ENCODE measurements at places on chromosomes 11 and 22.

GRCh38 chr11:40877256-40877655 is 582.2 kb downstream of the LRRC4C start:
- no peaks in the 10 kb centered on the region for H3K4me1 ChIP-seq

GRCh38 chr11:16817351-16817750 is 78.9 kb downstream of the C11orf58 start:
- no peak for DNase-seq
- peaks cover 18% of the 10 kb centered on the region for H3K4me1 ChIP-seq
- H3K36me3 ChIP-seq: peaks cover 13% of the 10 kb centered on the region
- no peaks in the 10 kb centered on the region for H3K27me3 ChIP-seq

- H3K4me3 ChIP-seq: no peak overlapping the region
- no peaks in the 10 kb centered on the region for H3K27me3 ChIP-seq
- H3K27ac ChIP-seq: peak overlapping the region; percentile 93
- no peaks in the 10 kb centered on the region for H3K36me3 ChIP-seq
- peaks cover 86% of the 10 kb centered on the region for H3K4me1 ChIP-seq
Measured at GRCh38 chr11:96162816-96163499, 180.0 kb downstream of the MAML2 start.

- DNase-seq: no peak
- H3K36me3 ChIP-seq: peaks cover 3% of the 10 kb centered on the region
- no peak overlapping the region for H3K4me3 ChIP-seq
- no peak overlapping the region for H3K27ac ChIP-seq
- no peaks in the 10 kb centered on the region for H3K4me1 ChIP-seq
Measured at GRCh38 chr22:33224841-33225240, 166.7 kb upstream of the SYN3 start.

GRCh38 chr11:4851033-4851432 is 2.0 kb upstream of the OR51S1 start:
- no peak for DNase-seq
- H3K36me3 ChIP-seq: no peaks in the 10 kb centered on the region
- peaks cover 12% of the 10 kb centered on the region for H3K27me3 ChIP-seq
- no peaks in the 10 kb centered on the region for H3K4me1 ChIP-seq
- no peak overlapping the region for H3K4me3 ChIP-seq
- H3K27ac ChIP-seq: no peak overlapping the region

DNA sequence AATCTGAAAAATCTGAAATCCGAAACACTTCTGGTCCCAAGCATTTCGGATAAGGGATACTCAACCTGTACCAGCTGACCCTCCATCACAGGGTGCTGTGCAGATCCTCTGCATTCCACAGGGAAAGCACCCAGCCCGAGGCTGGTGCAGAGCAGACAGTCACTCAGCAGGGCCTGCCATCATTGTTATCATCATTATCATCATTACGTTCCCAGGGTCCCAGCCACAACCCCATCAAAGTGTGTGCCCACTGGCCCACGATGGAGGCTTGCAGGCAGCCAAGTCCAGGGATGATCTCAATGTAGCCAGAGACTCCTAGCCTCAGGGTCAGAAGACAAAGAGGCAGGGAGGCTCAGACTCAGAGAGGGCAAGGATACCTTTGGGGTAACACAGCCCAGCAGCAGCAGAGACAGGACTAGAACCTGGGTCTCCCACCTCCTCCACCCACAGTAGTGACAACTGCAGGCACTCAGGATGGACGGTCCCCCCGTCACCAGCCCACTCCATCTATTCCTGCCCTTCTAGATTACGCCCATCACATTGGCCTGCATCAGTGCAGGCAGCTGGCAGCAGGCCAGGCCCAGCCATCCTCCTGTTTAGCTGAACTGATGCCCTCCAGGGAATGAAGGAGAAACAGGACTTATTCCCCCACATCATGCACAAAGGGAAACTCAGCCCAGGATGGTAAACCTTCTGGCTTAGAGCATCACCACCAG is 10.3 kb downstream of the GAL3ST1 start:
- peaks cover 6% of the 10 kb centered on the region for H3K4me1 ChIP-seq
- H3K36me3 ChIP-seq: no peaks in the 10 kb centered on the region
- H3K27ac ChIP-seq: no peak overlapping the region

DNA sequence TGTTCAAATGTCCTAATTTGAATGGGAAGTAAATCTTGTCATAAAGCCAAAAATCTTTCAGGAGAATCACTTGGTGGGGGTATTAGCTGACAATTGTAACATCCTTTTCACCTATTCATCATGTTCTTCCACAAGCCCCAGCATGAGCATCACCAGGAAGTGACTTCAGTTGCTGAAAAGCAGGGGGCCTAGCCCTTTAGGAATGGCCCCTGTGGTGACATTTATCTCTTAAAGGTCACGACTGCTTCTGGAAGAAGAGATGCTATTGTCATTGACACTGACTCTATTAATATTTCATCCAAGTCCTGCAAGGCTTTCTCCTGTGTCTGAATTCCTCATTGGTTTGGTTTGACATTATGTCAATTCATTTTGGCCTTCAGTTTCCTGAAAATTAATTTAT is 92.6 kb downstream of the OR5AK2 start:
- no peak overlapping the region for H3K27ac ChIP-seq
- peaks cover 2% of the 10 kb centered on the region for H3K4me1 ChIP-seq
- no peak for DNase-seq
- H3K4me3 ChIP-seq: no peak overlapping the region
